ENCODE measurements at places on chromosomes 12 and 14.

DNA sequence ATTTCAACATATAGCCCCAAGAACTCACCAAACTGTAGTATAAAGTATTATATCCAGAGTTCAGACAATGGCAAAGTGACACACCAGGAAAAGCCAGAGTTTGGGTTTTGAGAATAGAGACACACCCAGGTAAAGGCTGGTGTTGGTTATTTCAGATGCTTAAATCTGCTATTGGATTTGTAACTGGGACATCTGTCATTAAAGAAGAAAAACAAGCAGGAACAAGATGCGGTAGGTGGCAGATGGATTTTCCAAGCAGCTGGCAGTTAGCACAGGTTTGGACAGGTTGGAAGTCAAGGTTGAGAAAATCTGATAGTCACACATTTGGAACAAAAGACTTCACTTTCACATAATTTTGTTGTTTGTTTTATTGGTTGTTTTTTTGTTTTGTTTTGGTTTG, 14.4 kb upstream of the CDK17 start:
- no peak for DNase-seq

DNA sequence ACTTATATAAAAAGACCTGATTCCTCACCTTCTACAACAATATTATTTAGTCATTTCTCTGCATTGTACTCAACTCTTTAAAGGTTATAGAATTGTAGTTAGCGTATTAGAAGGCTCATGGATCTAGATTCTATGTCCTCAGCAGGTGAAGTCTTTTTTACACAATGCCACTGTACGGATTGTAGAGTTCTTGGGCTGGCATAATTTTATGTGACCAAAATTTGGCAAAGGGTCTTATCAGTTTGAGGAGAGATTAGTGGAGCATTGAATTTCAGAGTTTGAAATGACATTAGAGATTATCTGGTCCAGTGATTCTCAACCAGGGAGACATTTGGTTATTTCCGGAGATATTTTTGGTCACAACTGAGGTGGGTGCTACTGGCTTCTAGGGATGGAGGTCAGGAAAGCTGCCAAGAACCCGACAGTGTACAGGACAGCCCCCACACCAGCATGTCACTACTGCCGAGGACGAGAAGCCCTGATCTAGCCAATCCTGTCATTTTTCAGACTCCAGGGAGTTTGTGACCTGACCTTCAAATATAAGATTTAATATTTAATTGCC, 63.9 kb downstream of the BICD1 start:
- no peak for DNase-seq

GRCh38 chr12:67786086-67786485, 137.5 kb downstream of the DYRK2 start:
- DNase-seq: no peak

DNA sequence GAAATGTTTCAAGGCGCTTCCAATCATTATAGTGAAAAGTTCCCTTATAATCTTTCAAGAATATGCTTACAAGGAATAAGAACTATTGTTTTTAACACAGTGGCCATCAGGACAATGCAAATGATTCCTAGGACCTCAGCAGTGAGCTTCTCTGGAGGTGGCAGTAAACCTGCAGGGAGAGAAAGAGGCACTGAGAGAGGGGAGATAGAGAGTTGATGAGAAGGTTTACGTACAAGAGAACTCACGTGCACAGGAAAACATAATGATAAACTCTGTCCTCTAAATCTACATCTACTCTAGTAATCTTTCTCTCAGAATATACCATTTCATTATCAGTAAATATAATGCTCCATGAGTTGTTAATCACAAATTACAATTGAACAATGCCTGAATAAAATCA, 715 bp downstream of the KLRC4 start:
- no peak for DNase-seq

DNA sequence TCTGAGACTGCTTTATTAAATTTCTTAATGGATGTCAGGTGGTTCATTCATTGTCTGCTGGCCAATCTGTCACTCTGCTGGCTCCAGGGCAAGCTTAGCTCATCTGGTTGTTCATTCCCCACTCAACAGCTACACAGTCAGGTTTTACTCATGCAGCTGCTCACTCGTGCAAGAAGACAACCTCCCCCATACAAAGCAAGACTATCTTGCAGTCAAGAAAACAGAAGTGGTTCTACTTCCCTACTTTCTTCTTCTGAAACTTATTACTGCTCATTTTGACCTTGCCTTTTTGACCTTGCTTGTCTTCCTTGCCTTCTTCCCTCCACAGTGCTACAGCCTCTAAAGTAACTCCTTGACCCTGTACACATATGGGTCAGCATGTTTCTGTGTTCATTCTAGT, 277.9 kb downstream of the SSPN start:
- no peak for DNase-seq

DNA sequence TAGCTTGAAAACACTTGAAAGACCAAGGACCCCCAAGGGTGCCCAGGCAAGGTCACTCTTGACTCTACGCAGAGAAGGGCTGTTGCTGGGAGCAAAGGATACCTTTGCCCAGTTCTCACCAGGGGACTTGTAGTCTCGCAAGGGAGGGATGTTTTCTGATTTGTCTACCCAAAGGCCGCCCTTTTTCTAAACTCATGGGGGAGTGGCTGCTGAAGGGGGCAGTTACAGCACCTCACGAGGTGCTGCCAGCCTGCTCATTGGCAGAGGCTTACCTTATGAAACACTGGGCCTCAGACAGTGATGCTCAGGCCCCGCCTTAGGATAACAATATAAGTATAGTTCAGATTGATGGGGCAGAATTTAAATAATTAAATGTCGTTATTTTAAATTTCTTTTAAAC, 107.0 kb downstream of the ETV6 start:
- DNase-seq: no peak

- no peak for DNase-seq
These were observed 73.7 kb downstream of the ANKS1B start for GRCh38 chr12:99911081-99911480.

DNA sequence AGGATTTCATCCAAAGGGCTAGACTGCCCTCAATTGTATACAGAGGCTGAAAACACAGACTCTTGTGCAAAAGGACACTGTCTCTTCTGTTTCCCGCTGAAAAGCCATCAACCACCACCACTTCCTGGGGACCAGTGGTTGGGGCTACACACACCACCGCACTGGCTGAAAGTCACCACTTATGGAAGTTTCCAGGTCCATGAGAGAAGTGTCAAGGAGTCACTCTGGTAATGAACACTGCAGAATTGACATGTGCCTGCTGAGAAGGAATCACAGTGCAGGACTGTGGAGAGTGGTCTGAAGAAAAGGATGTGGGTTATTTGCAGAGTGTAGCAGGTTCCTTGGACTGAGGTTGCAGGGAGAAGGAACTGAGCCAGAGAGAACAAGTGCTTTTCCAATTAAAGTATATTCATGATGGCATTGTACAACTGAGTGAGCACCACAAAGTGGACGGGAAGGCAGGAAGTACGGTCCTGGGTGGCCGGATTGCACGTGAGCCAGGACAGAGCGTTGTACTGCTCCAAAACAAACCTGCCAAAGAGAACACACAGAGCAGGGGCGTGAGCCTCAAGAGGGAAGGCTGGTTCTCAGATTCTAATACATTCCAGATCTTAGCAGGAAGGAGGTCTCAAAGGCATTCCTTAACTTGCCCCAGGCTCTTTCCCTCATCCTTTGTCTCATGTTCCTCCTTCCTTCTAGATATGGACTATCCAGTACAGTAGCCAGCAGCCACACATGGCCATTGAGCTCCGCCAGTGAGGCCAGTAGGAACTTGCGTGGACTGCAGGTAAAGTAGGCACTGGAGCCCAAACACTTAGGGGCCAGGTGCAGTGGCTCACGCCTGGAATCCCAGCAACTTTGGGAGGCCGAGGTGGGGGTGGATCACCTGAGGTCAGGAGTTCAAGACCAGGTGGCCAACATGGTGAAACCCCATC, 316.4 kb downstream of the MED13L start:
- DNase-seq: no peak

DNA sequence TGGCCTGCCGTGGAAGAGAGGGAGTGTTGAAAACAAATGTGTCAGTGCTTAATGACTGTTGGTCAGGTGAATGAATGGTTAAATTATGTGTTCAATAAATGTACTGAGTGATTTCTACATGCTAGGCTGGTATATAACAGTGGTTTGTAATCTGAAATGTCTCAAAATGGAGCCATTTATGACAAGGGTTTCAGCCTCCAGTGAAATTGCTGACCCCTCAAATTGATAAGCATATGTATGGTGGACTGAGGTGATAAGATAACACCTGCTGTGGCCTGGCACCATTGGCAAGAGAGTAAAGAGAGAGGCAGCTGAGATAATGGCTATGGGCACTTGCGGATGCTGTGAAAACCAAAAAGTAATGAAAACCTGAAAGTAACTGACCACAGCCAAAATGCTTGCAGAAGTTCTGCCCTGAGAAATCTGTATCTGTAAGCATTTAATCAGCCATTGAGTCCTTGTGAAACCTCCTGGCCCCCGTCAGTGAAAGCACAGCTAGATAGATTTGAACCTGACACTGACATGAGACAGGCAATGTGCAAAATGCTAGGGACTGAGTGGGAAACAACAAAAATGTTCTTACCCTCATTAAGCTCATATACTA, 1.4 kb upstream of the BCAT1 start:
- no peak for DNase-seq

DNA sequence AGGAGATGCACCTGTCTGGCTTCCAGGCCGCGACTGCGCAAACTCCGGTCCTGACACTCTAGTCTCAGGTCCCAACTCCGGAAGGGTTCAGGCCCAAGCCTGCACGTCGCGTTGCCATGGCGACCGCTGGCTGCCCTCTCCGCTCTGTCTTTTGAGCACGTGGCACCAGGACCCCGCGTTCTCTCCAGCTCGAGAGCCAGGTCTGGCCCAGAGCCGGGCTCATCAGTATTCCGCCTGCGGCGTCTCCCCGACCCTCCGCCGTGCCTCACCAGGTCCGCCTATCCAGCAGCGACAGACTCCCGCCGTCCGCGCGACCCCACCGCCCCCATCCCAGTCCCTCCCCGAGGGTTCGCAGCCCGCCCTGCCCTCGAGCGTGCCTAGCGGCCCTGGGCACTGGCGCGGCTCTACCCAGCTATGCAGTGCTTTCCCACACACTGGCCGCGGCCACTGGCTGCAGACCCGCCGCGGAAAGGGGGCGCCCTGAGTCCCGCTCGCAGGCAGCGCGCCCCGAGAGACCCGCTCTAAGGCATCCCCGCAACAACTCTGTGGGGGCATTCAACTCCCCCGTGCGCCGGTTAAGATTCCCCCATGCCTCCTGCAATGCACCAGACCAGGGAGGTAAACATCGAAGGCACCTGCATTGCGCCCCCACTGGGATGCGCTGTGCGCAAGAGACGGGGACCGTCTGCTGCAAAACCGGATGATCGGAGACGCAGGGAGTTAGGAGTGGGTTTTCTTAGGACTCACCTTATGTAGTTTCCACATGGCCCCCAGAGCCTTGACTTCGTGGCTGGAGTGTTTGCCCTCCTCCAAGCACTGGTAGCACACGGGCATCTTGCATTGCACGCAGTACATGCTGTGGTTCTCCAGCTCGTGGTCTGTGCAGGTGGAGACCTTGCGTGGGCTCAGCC, 1.3 kb downstream of the TRIM9 start:
- DNase-seq: no peak

DNA sequence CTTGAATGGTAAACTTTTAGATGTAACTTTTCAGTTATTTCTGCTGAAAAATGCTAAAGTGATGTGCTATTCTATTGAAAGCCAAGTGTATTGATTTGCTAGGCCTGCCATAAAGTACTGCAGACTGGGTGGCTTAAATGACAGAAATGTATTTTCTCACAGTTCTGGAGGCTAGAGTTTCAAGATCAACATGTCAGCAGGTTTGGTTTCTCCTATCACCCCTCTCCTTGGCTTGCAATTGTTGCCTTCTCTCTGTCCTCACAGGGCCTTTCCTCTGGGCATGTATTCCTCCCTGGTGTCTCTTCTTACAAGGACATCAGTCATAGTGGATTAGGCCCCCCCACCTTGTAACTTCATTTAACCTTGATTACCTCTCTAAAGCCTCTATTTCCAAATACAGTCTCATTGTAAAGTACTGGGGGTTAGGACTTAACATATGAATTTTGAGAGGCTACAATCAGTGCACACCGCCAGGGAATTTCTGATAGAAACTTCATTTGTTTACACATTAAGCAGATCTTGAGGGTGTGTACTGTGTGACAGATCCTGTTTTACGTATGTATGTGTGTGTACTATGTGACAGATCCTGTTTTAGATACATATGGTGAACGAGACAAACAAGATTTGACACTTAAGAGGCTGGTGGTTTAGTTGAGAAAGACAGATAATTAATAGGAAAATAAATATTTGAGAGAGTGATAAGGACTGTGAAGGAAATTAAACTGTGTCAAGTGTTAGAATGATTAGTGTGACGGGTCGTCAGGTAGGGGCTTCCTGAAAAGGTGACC, 49.5 kb downstream of the ADIPOR2 start:
- no peak for DNase-seq

GRCh38 chr12:5295151-5295550, 136.8 kb upstream of the NTF3 start:
- DNase-seq: no peak

Data from stimulated activated CD8-positive, alpha-beta memory T cell treated with anti-CD3 and anti-CD28 coated beads, Interleukin-4, amount 100 ng/mL, for 1 hour (primary cell).